ENCODE measurements at places on chromosomes 12 and 14. TPM values are rescaled to one million over a fixed set of nuclear protein-coding genes. Genes with fewer than 3 reads are reported as not detected.
A peak's percentile ranks its signal among the peaks of the same experiment; 100 is the strongest.

GRCh38 chr12:6946033-6946919 lies 2.5 kb downstream of the C12orf57 start:
- no peaks in the 10 kb centered on the region for H3K27me3 ChIP-seq
- no peaks in the 10 kb centered on the region for H3K4me1 ChIP-seq
- H3K27ac ChIP-seq, result no peak overlapping the region

DNA sequence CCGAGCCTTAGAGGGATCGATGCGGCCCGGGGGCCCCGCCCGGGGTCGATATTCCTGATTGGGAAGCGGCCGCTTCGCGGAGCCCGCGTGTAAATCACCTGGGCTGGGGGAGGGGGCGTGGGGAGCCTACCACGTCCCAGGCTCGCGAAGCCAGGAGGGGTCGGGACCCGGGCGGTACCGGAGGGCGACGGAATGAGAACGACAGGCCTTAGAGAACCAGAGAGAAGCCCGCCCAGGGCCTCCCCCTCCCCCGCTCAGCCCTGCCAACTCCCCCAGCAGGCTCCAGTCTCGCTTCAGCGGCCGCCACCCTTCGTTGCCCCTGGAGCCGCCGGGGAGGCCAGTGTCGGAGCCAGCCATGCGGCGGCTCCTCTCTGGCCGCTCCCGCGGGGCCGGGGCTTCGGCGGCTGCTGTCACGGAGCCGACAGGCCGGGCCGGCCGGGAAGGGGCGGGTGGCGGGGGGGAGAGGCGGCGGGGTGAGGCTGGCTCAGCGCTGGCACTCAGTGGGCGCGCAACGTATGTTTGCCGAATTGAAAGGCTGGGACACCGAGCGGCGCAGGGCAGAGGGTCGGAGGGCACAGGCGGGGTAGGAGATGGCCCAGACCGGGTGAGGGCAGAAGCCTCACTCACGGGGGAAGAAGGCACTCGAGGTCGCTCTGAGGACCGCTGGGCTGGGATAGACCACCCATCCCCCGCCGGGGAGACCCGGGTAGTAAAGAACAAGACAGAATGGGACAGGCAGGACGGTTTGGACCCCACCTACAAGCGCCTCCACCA lies 1.4 kb upstream of the DNAJC22 start:
- DNase-seq, result no peak
- peak overlapping the region; percentile 54 for H3K4me3 ChIP-seq
- H3K36me3 ChIP-seq, result no peaks in the 10 kb centered on the region

GRCh38 chr12:100058482-100059029 lies 73.8 kb upstream of the ANKS1B start:
- H3K36me3 ChIP-seq, result peaks cover 42% of the 10 kb centered on the region
- no peaks in the 10 kb centered on the region for H3K27me3 ChIP-seq
- no peak overlapping the region for H3K27ac ChIP-seq
- no peaks in the 10 kb centered on the region for H3K4me1 ChIP-seq
- DNase-seq, result no peak

Gene FICD
- total RNA-seq, result 7.5 TPM

DNA sequence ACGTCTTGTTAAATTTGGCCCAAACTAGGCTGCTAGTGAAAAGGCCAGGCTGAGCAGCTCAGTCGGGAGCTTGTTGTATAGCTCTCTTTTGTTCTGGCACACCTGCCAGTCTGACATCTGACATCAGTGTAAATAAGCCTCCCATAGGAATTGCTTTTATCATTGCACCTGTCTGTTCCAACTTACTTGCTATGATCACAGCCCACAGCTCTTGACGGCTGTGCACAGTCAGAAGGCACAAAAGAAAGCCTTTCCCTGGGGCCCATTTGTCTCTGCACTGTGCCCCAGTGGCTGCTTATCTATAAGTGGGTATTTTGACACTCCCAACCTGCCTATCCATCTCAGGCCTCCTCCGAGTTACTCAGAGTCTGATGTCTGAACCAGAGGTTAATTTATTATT lies 324.5 kb downstream of the NUAK1 start:
- no peaks in the 10 kb centered on the region for H3K27me3 ChIP-seq
- H3K36me3 ChIP-seq, result no peaks in the 10 kb centered on the region
- no peak overlapping the region for H3K27ac ChIP-seq
- H3K4me3 ChIP-seq, result no peak overlapping the region

Gene EMP1
- total RNA-seq, result 208 TPM

DNA sequence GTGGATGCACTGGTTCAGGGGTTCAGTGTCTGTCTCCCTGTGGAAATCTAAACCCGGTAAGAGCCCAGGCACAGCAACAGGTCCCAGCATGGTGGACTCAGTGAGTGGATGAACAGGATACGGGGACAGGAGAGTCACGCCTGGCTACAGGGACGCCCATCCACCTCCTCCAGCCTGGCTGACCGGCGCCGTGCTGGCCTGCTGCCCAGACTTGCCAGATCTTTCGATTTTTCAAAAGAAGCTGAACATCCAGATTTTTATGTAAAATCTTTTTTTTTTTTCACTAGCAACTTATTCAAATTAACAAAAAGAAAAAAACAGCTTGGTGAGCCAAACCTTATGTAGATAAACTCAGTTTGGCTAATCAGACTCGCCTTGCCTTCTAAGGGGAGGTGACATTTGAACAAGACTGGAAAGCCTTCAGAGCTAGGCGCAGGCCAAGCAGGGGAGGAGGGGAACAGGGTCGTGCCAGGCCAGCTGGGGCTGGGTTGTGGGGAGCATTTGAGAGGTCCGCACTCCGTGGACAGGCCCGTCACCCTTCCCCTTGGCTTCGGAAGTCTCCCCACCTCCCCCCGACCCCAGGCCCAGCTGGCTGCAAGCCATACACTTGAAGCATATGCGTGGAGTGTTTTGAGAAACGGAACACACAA lies 87.8 kb upstream of the NCOR2 start:
- H3K27ac ChIP-seq, result peak overlapping the region; percentile 69
- no peaks in the 10 kb centered on the region for H3K4me1 ChIP-seq
- peak; percentile 83 for DNase-seq
- no peaks in the 10 kb centered on the region for H3K27me3 ChIP-seq
- no peaks in the 10 kb centered on the region for H3K36me3 ChIP-seq
- H3K4me3 ChIP-seq, result peak overlapping the region; percentile 12

DNA sequence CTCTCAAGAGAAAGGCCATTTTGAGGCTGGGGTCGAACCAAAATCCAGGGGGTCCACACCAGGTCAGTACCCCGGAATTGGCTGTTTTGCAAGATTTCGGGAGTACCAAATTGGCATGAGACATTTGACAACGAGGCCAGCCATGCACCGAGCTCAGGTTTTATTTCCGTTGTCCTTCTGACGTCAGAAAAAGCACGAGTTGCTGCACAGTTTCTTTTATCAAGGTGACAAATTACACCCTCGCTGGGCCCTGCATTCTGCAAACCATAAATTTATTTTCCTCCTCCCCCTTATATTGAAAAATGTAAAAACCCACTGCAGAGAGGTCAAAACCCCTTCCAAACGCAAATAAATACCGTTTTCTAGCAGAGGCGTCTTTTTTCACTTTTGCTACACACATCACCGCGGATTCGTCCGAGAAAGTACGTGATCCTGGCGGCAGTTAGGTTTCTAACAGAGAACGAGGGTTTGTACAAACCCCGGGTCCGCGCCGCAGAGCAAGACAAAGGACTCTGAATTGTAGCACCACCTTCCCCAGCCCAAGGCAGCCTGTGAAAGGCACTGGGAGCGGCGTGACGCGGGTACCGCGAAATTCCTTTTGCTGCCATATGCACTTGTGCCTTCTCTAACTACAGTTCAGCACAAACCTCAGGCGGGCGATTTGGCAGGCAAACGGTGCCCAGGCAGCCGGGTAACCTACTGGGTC lies 1.8 kb downstream of the SLC38A1 start:
- H3K27me3 ChIP-seq, result no peaks in the 10 kb centered on the region
- no peak for DNase-seq
- peak overlapping the region; percentile 88 for H3K27ac ChIP-seq

Measured in right atrium auricular region (tissue), 2 donors.